ENCODE measurements at places on chromosomes 11 and 22. TPM values are rescaled to one million over a fixed set of nuclear protein-coding genes. Genes with fewer than 3 reads are reported as not detected.

SNX15 gene
- 9.4 TPM for total RNA-seq

CASP5 gene
- total RNA-seq, result not detected

SLC37A2 gene
- total RNA-seq, result 0.67 TPM

SYCE3 gene
- 2.0 TPM for total RNA-seq

GRCh38 chr11:31913985-31914384 is 102.9 kb upstream of the PAX6 start:
- H3K27ac ChIP-seq, result no peak overlapping the region
- H3K4me3 ChIP-seq, result no peak overlapping the region
- no peaks in the 10 kb centered on the region for H3K4me1 ChIP-seq
- DNase-seq, result no peak

GRCh38 chr11:2507945-2508749 is 63.3 kb downstream of the KCNQ1 start:
- no peaks in the 10 kb centered on the region for H3K27me3 ChIP-seq
- no peak for DNase-seq
- H3K4me1 ChIP-seq, result peaks cover 7% of the 10 kb centered on the region
- no peaks in the 10 kb centered on the region for H3K36me3 ChIP-seq
- no peak overlapping the region for H3K27ac ChIP-seq

DNA sequence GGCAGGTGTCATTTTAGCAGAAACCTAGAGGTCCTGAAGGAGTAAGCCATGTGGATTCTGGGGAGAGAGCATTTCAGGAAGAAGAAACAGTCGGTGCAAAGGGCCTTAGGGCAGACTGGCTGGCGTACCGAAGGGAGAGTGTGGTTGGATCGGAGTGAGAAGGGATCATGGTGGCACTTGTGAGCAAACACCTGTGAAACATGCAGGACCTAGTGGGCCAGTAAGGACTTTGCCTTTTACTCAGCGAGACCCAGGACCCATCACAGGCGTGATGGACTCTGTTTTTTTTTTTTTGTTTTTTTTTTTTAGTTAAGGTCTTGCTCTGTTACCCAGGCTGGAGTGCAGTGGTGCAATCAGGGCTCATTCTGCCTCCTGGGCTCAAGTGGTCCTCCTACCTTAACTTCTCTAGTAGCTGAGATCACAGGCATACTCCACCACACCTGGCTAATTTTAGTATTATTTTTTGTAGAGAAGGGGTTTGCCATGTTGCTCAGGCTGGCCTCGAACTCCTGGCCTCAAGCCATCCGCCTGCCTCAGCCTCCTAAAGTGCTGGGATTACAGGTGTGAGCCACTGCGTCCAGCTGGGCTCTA is 3.5 kb upstream of the TSGA10IP start:
- no peaks in the 10 kb centered on the region for H3K36me3 ChIP-seq
- no peaks in the 10 kb centered on the region for H3K4me1 ChIP-seq
- no peaks in the 10 kb centered on the region for H3K27me3 ChIP-seq
- DNase-seq, result no peak
- no peak overlapping the region for H3K27ac ChIP-seq

DNA sequence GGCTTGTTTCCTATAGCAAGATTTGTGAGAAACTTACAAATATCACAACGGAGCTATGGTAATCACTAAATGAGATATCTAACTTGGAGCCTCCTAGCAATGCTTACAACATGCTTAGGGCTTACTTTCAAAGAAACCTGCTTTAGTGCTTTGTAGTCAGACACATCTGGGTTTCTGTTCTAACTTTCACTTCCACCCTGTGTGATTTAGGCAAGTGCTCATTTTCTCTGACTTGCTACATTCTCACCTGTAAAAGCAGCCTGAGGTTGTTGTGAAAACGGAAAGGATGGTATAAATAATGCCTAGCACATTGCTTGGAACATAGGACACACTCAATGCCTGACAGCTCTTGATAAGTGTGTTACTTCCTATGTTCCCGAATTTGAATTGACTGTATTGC is 45.6 kb downstream of the LRRC4C start:
- no peak overlapping the region for H3K4me3 ChIP-seq
- no peak for DNase-seq

- no peak for DNase-seq
- no peak overlapping the region for H3K4me3 ChIP-seq
- H3K27ac ChIP-seq, result peak overlapping the region; percentile 69
- H3K27me3 ChIP-seq, result no peaks in the 10 kb centered on the region
Measured at GRCh38 chr11:93718057-93718563, 23.2 kb downstream of the TAF1D start.

- peak overlapping the region; percentile 92 for H3K4me3 ChIP-seq
- H3K27me3 ChIP-seq, result no peaks in the 10 kb centered on the region
- H3K27ac ChIP-seq, result peak overlapping the region; percentile 69
- peaks cover 41% of the 10 kb centered on the region for H3K4me1 ChIP-seq
- H3K36me3 ChIP-seq, result peaks cover 4% of the 10 kb centered on the region
- no peak for DNase-seq
Measured at GRCh38 chr11:73375830-73376159, 404 bp upstream of the RELT start.

- no peak for DNase-seq
- no peaks in the 10 kb centered on the region for H3K36me3 ChIP-seq
- peaks cover 7% of the 10 kb centered on the region for H3K27me3 ChIP-seq
Measured at GRCh38 chr22:33124471-33124870, 66.3 kb upstream of the SYN3 start.

Data from activated naive CD4-positive, alpha-beta T cell treated with anti-CD3 and anti-CD28 coated beads for 36 hours (primary cell).